Hippocampal formation (tissue), 2 donors: ENCODE measurements at places on chromosomes 6 and 20.
A peak's percentile ranks its signal among the peaks of the same experiment; 100 is the strongest.

DNA sequence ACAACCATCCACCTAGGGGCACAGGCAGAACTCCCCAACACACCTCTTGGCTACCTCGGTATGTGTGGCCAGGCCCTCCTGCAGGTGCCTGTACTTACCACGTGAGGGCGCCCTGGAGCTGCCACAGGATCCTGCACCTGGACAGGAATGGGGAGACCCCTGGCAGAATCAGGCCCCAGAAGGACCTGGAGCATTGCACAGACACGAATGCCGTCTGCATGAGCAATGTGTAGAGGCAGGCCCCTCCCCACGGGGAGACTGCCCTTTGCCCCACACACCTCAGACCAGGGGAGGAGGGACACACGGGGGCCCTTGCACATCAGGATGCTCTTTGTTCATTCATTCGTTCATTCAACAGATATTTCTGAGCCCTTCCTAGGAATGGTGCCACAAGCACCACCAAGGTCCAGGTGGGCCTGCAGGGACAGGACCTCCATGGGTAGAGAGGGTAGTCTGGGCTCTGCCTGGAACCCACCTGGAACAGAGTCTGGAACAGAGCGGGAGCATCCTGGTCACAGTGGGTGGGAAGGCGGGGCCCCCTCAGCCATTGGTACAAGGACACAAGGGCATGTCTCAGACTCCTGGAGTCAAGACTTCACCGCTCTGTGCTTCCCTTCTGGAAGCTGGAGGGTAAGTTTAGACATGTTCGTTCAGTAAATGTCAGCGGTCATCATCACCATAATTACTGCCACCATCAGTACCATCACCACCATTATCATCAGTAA lies 32.3 kb downstream of the YTHDF1 start:
- no peak for DNase-seq

- no peak for DNase-seq
Measured at GRCh38 chr20:57999465-58000111, 228.9 kb downstream of the ANKRD60 start.

GRCh38 chr20:38590676-38591473 lies 9.9 kb downstream of the ADIG start:
- no peak for DNase-seq

GRCh38 chr6:91464201-91464600 lies 877.3 kb upstream of the MAP3K7 start:
- no peak for DNase-seq

GRCh38 chr20:49622243-49622642 lies 54.3 kb upstream of the PTGIS start:
- DNase-seq = no peak

GRCh38 chr6:16947375-16948015 lies 154.4 kb upstream of the STMND1 start:
- DNase-seq = peak; percentile 0

DNA sequence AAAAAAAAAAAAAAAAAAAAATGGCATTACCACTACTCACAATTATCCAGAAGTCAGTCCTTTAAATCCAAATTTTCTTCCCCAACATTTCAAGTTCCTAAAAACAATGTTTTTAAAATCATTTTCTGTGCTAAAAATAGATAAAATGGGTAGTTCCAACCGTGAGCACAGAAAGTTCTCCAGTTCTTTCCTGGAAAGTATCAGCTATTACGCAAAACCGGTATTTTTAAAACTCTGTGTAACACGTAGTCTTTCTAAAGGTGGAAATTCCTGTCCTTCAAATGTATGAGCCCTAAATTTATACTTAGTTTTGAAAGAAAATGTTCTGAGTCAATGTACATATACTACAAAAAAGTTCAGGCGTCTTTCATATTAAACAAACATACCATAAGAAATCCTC lies 83.5 kb upstream of the SCAF8 start:
- DNase-seq = no peak

DNA sequence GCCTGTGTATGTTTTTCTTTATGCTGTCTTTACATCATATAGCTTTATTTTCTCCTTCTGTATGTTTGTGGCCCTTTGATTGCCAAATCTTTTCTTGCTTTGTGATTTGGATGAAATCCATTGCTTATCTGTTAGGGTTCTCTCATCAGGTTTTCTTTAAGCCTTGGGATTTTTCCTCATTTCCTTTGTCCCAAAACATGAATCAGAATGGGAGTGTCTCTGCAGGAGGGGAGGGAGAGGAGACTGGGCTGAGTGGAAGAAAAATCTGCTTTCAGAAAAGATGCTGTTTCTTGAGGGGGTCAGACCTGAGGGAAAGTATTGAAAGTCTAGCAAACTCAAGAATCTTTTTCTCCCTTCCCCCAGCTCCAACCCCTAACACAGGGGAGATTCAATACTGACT lies 758.0 kb upstream of the MMS22L start:
- no peak for DNase-seq

- no peak for DNase-seq
Measured at GRCh38 chr20:4342609-4343008, 327.3 kb upstream of the RNF24 start.

DNA sequence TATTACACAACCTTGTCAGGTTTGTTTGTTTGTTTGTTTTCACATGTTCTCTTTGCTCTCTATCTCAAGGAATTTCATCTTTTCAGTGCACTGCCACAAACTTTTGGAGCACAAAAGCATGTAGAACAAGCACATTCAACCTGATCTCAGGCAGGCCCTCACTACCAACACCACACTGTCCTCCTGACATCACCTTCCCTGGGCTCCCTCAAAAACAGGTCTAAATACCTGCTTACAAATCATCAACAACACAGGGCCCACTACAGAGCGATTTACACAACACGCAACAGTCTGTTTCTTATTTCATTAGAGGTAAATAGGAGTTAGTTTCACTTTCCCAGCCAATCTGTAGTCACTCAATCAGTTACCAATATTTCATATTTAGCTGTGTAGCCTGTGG lies 241.4 kb downstream of the EPHA7 start:
- no peak for DNase-seq

GRCh38 chr6:41638002-41638934 lies at the start of gene MDFI:
MDFI (plus strand) TSS chr6:41638468; CDS start chr6:41638750, 282 bp downstream.
- no peak for DNase-seq

DNA sequence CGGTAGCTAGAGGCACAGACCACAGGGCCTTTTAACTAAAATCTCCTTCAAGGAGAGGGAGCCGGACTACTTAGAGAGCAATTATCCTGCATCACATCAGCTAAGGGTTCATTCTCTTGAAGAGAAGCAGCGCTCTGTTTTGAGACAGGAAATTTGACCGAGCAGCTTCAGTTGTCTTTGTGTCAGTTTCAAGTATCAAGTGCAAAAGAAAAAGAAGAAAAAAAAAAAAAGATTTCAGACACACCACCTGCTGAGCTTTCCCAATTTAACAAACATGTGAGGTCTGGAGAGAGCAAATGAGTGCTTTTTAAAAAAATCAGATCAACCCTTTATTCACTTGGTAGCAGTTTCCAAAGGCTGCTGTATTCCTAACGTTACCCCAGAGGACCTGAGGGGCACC lies 273.5 kb upstream of the POU3F2 start:
- no peak for DNase-seq

DNA sequence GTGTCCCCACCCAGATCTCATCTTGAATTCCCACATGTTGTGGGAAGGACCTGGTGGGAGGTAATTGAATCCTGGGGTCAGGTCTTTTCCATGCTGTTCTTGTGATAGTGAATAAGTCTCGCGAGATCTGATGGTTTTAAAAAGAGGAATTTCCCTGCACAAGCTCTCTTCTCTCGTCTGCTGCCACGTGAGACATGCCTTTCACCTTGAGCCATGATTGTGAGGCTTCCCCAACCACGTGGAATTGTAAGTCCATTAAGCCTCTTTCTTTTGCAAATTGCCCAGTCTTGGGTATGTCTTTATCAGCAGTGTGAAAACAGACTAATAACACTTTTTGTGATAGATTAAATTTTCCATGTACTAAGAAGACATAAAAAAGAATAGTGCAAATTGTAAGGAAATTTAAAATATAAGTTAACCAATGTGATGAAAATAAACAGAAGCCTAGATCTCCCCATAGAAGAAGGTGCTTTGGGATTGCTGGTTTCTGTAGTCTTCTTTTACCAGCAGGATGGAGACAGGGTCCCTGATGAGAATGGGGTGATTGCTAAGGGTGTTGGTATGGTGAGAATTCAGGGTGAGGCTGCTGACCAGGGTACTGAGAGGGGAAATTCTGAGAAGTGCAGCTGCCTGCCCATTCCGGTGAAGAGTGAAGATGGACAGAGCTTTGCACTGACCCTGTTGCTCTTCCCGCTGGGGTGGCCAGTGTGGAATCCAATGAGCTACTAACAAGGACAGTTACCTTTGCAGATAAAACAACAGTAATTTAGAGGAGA lies 50.7 kb downstream of the BMP2 start:
- DNase-seq = no peak

GRCh38 chr6:77038807-77039206 lies 424.5 kb downstream of the HTR1B start:
- DNase-seq = no peak

DNA sequence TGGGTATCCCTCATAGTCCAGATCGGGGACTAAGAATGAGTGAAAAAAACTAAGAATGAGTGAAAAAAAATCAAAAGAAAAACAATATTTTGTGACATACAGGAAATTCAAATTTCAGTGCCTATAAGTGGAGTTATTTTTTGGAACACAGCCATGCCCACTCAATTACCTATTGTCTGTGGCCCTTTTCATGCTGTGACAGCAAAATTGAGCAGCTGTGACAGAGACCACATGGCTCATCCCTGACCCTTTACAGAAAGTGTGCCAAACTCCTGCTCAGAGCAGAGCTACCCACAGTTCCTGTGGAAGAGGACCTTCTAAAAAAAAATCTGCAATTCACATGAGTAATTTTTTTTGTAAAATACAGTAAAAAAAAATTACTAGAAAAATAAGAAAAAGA lies 1.4 kb downstream of the NCR2 start:
- no peak for DNase-seq

DNA sequence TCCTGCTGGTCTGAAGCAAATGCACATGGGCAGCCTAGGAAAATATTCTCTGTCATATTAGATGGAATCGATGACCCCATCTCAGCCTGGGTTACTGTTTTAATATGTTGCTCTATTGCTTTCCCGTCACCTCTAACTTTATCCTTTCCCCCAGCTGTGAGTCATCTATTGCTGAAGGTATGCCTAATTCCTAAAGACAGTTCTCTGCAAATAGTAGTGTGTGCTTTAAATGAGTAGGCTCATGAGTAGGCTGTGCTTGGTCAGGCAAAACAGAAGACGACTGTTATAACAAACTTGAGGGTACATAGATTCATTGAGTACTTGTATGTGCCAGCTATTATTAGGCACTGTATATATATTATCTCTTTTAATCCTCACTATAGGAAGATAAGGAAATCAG lies 47.2 kb downstream of the CTNNBL1 start:
- no peak for DNase-seq

DNA sequence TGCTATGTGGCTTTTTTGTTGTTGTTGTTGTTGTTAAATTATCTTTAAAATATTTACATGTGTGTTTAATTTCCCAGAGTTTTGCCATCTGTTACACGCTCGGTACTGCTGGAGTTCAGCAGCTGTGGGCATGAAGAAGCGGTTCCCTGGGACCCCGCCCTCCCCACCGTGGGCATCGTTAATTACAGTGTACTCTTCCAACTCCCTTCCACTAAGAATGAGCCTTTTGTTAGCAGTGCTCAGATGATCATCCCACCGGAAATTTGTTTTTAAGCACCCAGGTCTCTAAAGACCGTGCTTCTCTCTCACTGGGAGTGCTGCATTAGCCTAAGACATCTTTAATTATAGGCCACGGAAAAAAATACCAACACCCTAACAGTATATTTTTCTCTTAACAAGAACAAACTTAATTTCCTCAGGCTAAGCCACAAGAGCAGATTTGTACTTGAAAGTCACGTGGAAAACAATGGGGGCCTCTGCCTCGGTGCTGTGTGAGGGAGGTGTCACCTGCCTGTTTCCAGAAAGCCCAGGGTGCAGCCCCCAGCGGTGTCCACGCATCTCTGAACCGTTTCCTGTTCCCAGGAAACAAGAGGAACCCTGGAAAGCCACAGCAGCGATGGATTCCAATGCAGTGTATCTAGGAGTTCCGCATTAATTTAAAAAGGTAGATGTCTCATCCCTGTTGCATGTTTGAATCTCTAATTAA lies 113.3 kb upstream of the FRMD1 start:
- no peak for DNase-seq

GRCh38 chr6:126628125-126628524 lies 288.2 kb downstream of the CENPW start:
- DNase-seq = no peak

- no peak for DNase-seq
Measured at GRCh38 chr6:11702500-11703130, 76.0 kb downstream of the ADTRP start.

DNA sequence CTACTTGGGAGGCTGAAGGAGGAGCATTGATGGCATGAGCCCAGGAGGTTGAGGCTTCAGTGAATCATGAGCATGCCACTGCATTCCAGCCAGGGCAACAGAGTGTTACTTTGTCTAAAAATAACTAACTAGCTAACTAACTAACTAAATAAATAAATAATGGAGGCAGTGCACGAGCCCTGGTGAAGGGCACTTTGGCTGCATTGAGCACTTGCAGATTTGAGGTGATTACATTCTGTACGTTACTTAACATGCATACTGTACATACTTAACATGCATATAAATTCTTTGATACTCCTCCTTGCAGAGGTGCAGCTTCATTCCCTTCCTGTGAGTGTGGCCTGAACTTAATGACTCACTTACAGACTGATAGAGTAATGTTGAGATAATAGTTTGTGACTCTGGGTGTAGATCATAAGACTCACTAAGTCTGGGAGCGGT lies 10.7 kb downstream of the HLA-A start:
- no peak for DNase-seq

- no peak for DNase-seq
Measured at GRCh38 chr6:119314885-119315272, 34.7 kb downstream of the MAN1A1 start.

DNA sequence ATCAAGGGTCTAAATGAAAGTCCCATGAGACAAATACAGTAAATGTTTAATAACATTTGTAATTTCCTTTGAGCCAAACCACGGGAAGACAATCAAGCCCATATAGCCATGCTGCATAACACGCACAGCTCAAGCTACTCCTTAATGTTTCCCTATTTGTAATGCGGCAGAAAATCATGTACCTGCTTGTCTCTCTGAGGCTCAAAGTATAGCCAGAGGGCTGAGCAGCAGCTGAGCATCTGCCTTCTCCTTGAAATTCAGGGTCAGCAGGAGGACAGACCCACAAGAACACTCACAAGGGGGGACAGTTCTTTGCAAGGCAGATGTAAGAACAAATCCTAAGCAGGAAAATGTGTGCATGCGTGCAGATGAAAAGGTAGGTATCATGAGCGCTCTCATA lies 45.8 kb upstream of the JARID2 start:
- no peak for DNase-seq

DNA sequence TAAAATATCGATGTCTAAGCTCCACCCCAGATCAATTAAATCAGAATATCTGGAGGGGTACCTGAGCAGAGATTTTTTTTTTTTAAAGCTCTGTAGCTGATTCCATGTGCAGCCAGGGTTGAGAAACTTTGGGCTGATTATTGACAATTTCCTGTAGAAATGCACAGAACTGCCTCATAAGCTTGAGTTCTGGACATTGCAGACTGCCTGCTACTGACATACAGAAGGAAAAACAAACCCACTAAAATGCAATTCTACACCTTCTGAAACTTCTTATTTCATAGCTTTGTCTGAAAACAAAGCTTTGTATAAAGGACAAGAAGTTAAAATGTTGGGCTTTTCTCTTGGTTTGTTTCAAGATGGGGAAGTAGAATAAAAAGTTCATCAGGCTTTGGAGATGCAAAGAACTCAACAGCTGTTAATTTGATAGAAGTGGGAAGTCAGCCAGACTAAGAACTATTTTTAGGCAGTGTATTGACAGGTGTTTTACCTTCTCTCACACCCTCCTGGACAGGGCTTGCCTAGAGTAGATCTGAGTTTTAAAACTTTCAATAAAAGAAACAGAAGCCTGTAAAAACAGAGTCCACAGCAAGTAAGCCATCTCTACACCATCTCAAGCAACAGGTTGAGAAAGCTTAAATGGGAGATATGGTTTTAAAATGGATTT lies 147.7 kb downstream of the KCNQ5 start:
- no peak for DNase-seq
